ENCODE measurements at places on chromosomes 11 and 22.

- no peak for DNase-seq
Measured at GRCh38 chr11:72686639-72687220, 12.5 kb upstream of the PDE2A start.

DNA sequence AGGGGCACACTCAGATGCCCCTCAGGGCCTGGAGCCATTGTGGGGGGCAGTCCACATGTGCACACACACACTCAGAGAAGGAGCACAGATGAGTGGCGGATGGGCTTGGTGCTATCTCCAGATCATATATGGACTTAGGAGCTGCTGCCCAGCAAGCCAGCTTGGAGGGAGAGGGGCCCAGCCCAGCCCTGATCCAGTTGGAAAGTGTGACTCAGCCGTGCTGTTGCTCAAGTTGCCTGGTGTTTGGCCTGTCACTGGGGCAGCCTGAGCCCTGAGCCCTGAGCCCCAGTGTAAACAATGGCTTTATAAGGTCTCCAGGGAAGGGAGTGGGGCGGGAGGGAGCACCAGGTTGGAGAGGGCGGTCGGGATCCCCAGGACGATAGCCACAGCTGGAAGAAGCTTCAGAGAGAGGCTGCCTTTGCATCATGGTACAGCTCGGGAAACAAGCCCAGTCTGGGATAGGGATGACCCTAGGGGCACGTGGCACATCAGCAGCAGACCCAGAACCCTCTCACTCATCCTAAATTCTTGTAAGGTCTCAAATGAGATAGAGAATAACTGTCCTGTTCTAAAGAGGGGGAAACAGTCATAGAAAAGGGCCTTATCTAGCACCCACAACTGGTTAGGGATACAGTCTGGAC is 4.8 kb downstream of the SELENOM start:
- DNase-seq = no peak

DNA sequence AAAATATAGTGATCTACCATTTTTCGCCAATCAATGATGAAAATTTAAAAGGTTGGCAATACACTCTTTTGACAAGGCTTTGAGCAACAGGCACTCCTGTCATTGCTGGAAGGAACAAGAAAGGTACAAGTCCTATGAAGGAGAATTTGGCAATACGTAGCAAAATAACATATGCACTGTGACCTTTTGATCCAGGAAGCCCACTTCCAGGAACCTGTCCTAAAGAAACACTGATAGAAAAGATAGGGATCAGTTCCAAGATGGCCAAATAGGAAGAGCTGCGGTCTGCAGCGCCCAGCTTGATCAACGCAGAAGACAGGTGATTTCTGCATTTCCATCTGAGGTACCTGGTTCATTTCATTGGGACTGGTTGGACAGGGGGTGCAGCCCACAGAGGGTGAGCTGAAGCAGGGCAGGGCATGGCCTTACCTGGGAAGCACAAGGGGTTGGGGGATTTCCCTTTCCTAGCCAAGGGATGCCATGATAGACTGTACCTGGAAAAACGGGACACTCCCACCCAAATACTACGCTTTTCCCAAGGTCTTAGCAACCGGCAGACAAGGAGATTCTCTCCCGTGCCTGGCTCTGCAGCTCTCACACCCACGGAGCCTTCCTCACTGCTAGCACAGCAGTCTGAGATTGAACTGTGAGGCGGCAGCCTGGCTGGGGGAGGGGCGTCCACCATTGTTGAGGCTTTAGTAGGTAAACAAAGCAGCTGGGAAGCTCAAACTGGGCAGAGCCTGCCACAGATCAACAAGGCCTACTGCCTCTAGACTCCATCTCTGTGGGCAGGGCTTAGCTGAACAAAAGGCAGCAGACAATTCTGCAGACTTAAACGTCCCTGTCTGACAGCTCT is 69.7 kb upstream of the GALNT18 start:
- no peak for DNase-seq

DNA sequence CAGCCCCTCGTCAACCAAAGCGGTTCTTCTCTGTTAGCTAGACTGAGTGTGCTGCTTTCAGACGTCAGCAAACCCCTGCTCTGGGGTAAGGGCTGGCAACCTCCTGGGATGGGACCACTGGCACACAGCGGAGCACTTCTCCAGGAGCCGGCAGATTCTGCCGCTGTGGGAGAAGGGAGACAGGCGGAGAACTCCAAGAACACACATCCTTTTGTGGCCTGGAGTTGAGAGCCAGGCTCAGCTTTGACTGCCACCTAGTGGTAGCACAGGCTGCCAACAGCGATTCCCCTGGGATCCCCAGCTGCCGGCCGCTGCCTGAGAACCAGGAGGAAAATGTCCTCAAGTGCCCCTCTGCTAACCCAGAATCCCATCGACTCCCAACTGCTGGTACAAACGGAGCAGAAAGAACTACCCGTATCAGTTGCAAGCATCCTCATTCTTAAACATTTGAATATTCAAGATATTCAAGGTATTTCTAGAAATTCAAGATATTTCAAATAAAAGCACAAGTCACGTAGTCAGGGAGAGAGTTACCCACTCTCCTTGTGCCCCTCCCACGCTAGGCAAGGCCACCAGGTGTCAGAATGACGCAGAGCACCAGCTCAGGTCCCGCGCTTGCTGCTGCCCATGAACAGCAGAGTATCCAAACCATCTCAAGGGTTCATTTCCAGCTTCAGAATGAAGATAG is 4.9 kb downstream of the LTO1 start:
- DNase-seq = peak; percentile 29

DNA sequence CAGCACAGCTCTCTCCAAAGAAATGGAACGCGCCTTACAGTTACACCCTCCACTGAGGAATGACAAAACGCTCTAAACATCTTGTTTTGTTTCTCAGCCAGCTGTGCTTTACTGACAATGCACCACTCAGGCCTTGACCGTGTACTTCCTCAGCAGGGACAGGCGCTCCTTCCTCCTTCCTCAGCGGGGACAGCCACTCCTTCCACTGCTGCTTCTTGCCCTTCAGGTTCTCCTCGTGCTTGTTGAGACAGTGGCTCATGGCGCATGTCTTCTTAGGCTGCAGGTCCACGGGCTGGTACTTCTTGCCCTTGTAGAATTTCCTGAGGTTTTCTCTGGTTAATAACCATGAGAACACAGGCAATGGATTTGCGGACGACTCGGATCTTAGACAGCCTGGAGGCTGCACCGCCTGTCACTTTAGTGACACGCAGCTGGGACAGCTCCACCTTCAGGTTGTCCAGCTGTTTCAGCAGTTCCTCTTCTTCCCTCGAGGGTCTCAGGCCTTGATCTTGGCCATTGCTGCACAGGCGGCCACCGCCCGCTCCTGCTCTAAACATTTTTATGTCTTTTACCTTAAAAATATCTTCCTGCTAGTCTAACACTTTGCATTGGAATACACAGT is 613.8 kb downstream of the BRD1 start:
- no peak for DNase-seq

DNA sequence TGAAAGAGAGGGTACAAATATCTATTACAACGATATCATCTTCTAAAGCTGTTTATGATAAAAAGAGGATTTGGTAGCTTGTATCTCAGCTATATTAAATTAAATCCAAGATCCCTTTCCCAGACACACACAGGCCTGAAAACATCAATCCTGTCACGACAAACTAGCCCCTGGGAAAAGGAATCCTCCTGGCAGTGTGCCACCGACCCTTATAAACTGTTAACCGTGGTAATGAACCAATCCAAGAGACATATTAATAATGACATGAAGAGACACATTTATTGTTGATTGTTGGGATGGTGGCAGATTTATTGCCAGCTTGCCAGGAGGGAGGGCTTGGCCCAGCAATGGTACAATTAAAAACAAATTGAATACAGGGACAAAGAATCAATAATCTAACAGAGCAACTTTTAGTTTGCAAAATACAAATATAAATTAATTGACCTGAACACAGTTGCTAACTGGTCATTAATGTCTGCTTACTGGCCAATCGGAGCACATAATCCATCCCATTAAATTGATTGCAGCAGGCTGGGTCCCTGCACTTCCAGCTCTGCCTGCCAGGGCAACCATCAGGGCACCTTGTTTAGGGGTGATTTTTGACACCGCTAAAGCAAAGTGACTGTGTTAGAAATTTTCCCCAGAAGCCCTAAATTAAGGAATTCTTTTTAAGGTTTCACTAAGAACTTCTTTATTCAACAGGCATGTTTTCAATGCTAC is 887.6 kb downstream of the OPCML start:
- no peak for DNase-seq

GRCh38 chr22:20012741-20013331 is 3.8 kb downstream of the ARVCF start:
- DNase-seq = no peak

GRCh38 chr22:23737696-23738095 is 13.2 kb downstream of the ZNF70 start:
- no peak for DNase-seq

GRCh38 chr11:131773626-131774025 is 403.2 kb downstream of the NTM start:
- no peak for DNase-seq

- no peak for DNase-seq
Measured at GRCh38 chr11:106228996-106229395, 151.5 kb downstream of the AASDHPPT start.

DNA sequence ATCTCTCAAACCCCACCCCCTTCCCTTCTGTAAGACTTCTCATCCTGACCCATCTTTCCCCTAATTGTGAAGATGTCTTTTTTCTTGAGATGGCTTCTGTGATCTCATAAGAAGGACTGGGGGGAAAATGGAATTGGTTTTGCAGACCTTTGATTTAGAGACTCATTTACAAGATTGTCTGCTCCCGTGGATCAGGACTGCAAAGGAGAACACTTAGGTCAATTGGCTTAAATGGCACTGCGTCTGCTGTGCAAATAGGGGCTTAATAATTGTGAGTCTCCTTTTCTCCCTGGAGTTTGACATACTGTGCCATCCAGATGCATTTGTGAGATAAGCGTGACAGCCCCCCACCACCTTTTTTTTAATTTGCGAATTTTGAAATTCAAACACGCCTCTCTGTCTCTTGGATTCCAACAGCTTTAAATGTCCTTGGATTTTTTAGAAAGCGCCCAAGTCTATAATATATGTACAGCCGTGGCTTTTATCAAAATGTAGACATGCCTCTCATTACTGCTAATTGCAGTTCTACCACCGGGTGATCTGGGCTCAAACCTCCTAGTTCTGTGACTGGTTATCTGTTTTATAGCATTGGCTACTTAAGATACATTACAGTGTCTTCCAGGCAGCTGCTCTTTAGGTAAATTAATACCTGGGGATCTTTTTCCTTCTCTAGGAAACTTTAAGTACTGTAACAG is 150.0 kb downstream of the DBX1 start:
- DNase-seq = no peak

GRCh38 chr11:123509737-123510578 is 79.9 kb downstream of the GRAMD1B start:
- no peak for DNase-seq

DNA sequence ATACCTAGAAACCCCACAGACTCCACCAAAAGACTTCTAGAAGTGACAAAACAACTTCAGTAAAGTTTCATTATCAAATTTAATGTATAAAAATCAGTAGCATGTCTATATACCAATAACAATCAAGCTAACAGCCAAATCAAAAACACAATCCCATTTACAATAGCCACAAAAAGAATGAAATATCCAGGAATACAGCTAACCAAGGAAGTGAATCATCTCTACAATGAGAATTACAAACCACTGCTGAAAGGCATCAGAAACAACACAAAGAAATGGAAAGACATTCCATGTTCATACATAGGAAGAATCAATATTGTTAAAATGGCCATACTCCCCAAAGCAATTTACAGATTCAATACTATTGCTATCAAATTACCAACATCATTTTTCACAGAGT is 46.0 kb downstream of the PRCP start:
- no peak for DNase-seq

- DNase-seq = no peak
Measured at GRCh38 chr11:94924171-94924572, 49.2 kb downstream of the CWC15 start.

GRCh38 chr11:65362320-65362931 is 7.9 kb downstream of the TIGD3 start:
- no peak for DNase-seq

All from activated CD4-positive, alpha-beta T cell treated with anti-CD3 and anti-CD28 coated beads, Interleukin-2, amount 50 U/mL, for 24 hours (primary cell).